ENCODE measurements at places on chromosomes 3 and 15. TPM values are rescaled to one million over a fixed set of nuclear protein-coding genes. Genes with fewer than 3 reads are reported as not detected.

KBTBD12 gene
- total RNA-seq: 0.72 TPM

DNA sequence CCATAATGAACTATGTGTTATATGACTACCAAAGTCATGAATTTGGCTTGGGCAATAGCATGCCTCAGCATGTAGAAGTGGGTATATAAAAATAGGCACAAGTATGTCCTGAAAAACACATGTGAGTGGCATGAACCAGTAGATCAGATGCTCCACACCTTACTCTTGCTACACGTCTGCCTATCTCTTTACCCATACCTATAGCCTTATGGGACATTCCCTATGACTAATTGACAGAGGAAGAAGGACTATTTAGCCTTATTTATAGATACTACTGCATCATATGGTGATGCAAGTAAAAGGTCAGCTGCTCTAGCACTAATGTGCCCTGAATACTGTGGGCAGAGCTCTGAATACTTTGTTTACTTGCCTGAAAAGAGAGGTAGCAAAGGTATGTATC, 81.0 kb upstream of the ZPLD1 start:
- no peaks in the 10 kb centered on the region for H3K36me3 ChIP-seq
- no peak for DNase-seq
- no peak overlapping the region for H3K4me3 ChIP-seq
- H3K27ac ChIP-seq: no peak overlapping the region
- no peaks in the 10 kb centered on the region for H3K27me3 ChIP-seq
- no peaks in the 10 kb centered on the region for H3K4me1 ChIP-seq

ERC2 gene
- not detected for total RNA-seq

DNA sequence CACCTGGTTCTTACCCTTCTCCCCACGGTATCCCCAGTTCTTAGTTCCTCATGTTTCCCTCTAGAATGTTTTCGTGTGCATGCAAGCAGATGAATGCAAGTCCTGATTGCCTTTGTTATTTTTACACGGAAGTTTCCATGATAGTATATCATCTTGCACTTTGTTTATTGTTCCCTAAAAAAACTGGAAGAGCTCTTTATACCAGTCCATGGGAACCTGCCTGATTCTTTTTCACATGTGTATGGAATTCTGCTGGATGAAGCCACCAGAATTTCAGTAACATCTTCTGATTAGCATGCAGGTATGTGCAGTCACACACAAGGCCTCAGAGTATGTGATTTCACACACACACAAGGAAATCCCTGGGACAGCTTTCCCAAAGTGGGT, 16.0 kb upstream of the LRRK1 start:
- H3K4me3 ChIP-seq: no peak overlapping the region
- H3K4me1 ChIP-seq: peaks cover 32% of the 10 kb centered on the region
- DNase-seq: no peak
- H3K36me3 ChIP-seq: no peaks in the 10 kb centered on the region

DNA sequence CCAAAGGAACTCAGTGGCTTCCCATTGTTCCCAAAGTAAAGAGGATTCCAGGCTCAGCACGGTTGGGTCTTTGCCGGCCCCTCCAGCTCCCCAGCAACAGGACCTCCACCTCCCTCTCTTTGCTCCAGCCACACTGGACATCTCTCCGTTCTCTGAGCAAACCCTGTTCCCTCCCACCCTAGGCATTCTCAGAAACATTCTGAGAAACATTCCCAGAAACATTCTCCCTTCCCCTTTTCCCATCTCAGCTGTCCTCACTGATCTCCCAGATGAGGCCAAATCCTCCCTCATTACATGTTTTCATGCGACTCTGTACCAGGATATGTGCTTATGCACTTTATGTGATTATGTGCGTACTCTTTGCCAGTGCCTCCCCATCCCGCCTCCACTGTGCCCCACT, 14.1 kb downstream of the CCDC33 start:
- H3K27ac ChIP-seq: no peak overlapping the region
- H3K36me3 ChIP-seq: no peaks in the 10 kb centered on the region
- no peak for DNase-seq

GRCh38 chr15:39443659-39444219, 137.1 kb upstream of the THBS1 start:
- no peak overlapping the region for H3K27ac ChIP-seq
- H3K4me3 ChIP-seq: no peak overlapping the region
- no peaks in the 10 kb centered on the region for H3K4me1 ChIP-seq
- DNase-seq: no peak
- no peaks in the 10 kb centered on the region for H3K36me3 ChIP-seq

DNA sequence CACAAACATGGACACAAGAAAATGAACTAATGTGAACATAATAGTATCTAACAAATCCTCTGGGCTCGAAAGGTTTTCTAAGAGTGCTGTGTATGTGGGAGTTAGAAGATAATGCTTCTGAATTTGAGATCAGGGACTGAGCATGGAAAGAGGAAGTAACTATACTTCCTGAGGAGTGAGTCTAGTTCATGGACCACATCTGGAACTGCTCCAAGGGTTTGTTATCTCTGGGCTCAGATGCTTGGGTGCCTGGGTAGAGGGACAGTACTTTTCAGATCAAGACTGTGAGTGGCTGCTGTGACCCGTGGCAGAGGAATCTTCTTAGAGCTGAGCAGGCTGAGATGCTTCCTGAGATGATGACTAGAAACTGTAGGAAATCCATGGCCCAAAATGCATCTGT, 28.5 kb downstream of the TBC1D23 start:
- no peak overlapping the region for H3K27ac ChIP-seq
- no peak overlapping the region for H3K4me3 ChIP-seq
- H3K27me3 ChIP-seq: no peaks in the 10 kb centered on the region
- H3K4me1 ChIP-seq: no peaks in the 10 kb centered on the region
- peaks cover 71% of the 10 kb centered on the region for H3K36me3 ChIP-seq
- no peak for DNase-seq

- H3K4me3 ChIP-seq: no peak overlapping the region
- no peak overlapping the region for H3K27ac ChIP-seq
- peaks cover 9% of the 10 kb centered on the region for H3K36me3 ChIP-seq
- DNase-seq: no peak
- peaks cover 3% of the 10 kb centered on the region for H3K4me1 ChIP-seq
Observed at GRCh38 chr3:71709908-71710511, 15.2 kb downstream of the EIF4E3 start.

DNA sequence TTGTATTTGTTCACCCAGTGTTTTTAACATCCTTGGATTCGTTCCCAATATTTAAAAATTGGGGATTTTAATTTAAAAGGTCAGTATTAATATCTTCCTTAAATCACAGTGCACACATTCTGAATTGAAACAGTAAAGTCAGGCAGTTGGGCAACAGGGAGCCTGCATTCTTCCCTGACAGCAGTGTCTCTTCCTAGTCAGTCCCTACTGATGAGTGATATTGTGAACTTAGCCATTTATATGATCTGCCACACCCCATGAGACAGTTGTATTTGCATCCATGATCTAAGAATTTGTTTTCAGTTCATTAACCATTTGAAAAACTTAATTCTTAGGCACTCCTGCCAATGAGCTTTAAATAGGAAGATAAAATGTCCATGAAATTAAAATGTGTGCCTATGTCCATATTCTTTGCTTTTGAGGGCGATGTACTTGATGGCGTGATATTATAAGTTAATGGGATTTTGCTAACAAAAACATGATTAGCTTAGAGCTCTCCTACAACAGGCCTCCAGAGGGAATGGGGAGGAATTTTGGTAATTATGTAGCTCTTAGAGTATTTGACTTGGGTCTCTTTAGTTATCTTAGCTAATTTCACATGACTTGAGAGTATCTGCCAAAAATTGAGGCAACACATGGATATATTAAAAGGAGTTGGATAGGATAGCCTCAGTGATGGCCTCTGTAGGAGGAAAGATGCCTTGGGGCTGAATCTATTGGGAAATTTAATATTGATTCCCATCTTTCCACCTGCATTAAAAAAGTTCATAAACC, 219.3 kb downstream of the PTPRG start:
- peak overlapping the region; percentile 75 for H3K27ac ChIP-seq
- H3K36me3 ChIP-seq: no peaks in the 10 kb centered on the region
- no peaks in the 10 kb centered on the region for H3K27me3 ChIP-seq
- no peak for DNase-seq
- peaks cover 13% of the 10 kb centered on the region for H3K4me1 ChIP-seq

GRCh38 chr15:36884518-36884875, 215.9 kb downstream of the MEIS2 start:
- no peak overlapping the region for H3K4me3 ChIP-seq
- H3K36me3 ChIP-seq: no peaks in the 10 kb centered on the region
- no peak overlapping the region for H3K27ac ChIP-seq
- peaks cover 51% of the 10 kb centered on the region for H3K4me1 ChIP-seq
- peaks cover 85% of the 10 kb centered on the region for H3K27me3 ChIP-seq

Data from suprapubic skin (tissue), 4 donors.